ENCODE measurements at places on chromosomes 4 and X. TPM values are rescaled to one million over a fixed set of nuclear protein-coding genes. Genes with fewer than 3 reads are reported as not detected.

The FHDC1 gene
- 0.18 TPM for total RNA-seq

The SOX3 gene
- total RNA-seq, result 0.32 TPM

The CXXC4 gene
- 12.6 TPM for total RNA-seq

The GLRA3 gene
- not detected for total RNA-seq

The HSFX3 gene
- not detected for total RNA-seq

The SPANXN4 gene
- total RNA-seq, result not detected

The FRMPD3 gene
- total RNA-seq, result 2.3 TPM

The RRH gene
- total RNA-seq, result not detected

The LRIT3 gene
- 0.15 TPM for total RNA-seq

The SPANXA1 gene
- total RNA-seq, result not detected

The VCX3A gene
- total RNA-seq, result 0.48 TPM

The KIAA1210 gene
- total RNA-seq, result not detected

Data from cardiac muscle cell (in vitro differentiated cells and primary cell).